Kidney capillary endothelial cell (primary cell): ENCODE measurements at places on chromosomes 16 and 17.

- DNase-seq, result no peak
Measured at GRCh38 chr16:239948-240277, 5.3 kb downstream of the FAM234A start.

DNA sequence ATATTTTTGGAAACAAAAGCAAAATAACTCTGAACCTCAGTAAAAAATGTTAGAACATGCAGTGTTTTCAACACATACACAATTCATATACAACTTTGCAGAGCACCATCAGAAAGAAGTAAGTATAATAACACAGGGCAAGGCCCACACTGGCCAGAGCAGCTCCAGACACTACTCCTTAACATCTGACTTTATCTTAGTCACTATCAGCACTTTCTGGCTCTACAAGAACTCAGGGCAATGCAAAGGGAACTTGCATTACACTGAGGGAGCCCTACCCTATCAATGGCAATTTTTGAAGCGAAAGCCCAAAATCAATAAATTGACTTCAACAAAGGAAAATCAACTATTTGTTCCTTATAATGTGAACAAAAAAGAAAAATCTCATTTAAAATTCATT lies 16.5 kb downstream of the RNF157 start:
- DNase-seq, result no peak

GRCh38 chr17:64357191-64357981 lies 33.3 kb downstream of the PECAM1 start:
- peak; percentile 79 for DNase-seq

- no peak for DNase-seq
Measured at GRCh38 chr17:72244956-72245355, 124.1 kb downstream of the SOX9 start.

DNA sequence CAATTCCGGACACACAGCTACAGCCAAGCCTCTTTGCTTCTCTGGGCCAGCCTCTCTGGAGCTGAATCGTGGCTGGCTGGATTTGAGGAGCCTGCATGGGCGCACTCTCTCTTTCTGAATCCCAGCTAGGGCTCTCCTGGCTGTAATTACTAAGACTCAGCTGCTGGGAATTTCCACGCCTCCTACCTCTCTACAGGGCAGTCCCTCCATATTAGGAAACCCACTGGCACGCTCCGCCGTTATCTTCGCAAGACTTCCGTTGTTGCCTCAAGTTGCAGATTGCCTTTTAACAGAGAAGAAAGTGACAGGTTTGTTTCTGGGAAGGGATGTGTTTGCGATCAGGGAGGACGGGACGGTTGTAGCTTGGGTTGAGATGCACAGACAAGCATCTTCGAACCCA lies 188.4 kb upstream of the NLRP1 start:
- DNase-seq, result no peak

DNA sequence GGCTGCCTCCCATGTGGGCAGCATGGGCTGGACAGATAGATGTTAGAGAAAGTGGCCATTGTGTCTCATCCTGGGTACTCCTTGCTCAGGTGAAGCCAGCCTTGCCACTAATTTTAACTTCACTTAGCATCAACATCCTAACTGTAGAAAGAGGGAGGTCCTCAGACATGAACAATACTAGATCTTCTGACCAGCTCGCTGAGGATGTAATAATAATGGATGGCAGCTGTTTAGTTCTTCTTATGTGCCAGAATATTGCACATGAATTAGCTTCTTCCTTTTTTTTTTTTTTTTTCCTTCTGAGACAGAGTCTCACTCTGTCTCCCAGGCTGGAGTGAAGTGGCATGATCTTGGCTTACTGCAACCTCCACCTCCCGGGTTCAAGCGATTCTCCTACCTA lies 232.4 kb downstream of the CCDC182 start:
- DNase-seq, result no peak

DNA sequence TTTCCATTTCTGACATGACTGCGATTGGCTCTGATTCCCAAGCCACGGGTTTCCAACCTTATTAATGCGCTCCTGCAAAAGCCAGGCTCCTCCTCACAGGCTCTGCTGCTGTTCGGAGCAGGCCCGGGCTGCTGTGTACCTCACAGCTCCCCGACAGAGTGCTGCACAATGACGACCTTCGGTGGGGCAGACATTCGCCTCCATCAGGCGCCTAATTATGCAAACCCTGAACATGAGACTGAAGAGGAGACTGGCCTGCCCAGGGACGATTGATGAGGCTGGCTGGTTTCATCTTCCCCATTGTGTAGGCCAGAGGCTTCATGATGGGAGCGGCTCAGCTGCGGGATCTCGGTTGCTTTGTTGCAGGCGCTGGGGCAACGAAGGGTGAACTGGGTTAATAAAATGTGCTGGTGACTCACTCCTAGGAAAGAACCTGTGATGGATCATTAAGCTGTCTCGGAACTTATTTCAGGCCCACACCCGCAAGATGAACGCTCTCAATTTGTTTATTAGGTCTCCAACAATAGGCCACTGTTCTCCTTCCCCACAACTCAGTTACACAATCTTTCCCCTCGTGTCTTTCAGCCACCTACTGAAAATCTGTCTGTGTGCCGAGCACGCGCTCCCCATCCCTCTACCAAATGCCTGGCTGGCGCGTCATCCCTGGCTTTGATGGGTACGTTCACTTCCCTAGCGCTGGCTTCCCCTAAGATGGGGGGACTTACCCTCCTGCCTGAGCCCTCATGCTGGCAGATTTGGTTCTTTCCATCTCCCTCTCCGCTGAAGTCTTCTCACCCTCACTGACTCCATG lies 27.2 kb upstream of the TOB1 start:
- DNase-seq, result no peak

DNA sequence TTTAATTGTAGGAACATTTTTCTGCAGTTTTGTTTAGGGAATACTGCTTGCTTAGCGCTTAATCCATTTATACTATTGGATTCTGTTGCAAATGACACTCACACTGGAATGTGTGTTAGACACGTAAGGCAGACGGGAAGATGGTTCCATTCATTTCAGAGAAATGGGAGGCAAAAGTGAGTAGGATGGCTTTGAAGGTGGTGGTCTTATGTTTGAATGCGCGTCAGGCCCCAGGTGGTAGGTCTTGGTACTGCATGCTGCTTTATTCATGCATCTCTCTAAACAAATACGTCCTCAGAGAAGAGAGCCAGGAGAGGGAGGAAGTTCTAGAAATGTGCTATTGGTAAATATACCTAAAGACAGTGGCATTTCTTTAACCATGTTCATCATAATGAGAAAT lies 997.6 kb upstream of the RBFOX1 start:
- no peak for DNase-seq

DNA sequence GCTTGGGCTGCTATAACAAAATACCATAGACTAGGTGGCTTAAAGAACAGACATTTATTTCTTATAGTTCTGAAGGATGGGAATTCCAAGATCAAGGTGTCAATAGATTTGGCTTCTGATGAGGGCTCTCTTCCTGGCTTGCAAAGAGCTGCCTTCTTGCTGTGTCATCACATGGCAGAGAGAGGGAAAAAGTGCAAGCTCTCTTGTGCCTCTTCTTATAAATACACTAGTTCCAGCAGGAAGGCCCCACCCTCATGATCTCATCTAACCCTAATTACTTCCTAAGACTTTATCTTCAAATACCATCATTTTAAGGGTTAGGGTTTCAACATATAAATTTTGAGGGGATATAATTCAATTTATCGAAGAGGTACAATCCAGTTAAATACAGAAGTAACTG lies 30.6 kb downstream of the ABCA9 start:
- DNase-seq, result no peak

DNA sequence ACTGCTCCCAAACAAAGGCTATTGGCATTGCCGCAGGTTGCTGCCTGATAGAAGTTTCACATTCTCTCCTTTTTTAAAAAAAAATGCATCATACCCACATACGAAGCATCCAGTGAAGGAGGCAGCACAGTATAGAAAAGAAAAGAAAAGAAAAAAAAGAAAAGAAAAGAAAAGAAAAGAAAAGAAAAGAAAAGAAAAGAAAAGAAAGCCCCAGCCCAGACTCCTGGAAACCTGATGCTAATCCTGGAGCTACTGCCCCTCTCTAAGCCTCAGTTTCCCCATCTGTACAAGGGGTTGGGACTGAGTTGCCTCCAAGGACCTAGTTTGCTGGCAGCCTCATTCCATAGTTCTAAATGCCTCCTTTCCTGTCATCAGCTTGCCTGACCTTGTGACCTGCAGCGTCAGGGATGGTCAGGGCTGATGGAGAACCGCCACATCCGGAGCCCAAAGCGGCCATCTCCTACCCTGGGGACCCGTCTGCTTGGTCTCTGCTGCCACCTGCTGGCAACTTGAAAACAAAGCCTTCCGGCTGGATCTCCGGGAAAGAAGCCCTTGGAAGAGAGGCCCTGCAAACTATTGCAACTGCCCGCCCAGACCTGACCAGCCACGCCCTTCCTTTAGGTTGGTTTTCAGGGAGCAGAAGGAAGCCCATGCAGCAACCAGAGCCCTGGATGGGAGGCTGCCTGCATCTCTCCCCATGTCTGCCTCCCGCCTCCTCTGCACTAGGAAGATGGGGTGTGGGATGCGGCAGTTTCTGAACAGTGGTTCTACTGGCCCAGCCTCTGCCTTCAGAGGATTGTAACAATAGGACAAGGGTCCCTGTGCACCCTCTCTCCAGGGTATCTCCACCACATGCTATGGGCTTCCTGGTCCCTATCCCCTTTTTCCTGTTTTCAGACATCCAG lies 13.0 kb downstream of the AIPL1 start:
- DNase-seq, result peak; percentile 72

DNA sequence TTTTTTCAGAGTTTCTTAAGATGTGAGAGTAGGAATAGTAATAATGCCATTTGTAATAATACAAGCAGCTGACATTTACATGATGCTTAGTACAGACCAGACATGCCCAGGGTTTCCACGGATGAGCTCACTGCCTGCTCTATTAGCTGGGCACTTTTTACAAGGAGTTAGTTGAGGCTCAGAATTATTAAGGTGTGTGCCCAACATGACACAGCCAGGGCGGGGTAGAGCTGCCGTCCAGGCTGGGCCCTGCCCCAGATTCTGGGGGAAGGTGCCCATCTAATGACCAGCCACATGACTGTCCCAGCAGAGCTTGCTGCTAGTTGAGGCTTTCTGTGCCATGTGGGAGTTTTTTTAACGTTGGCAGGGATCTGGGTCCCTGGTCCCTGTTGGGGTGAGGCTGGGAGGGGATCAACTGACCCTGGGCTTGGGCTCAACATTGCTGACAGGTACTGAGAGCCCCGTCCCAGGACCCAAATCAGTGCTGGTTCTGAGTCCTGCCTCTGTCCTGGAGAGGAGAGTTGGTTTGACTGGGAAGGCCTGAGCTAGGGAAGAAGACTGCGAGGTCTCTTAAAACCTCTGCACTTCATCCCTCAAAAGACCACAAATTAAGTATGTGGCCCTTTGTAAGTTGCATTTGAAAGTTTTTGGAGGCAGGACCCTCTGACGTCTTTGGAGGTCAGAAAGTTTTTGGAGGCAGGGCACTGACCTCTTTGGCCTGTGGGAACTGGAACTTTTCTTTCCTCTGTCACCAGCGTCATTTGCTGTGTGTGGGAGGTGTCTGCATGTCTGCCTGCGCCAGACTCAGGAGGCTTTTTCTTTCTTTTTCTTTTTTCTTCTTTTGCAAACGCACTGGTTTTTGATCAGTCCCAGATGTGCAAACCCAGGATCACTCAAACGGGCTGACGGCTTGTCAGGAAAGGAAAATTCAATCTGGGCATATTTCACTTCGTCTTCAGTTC lies 2.2 kb downstream of the CRISPLD2 start:
- no peak for DNase-seq

GRCh38 chr16:21959050-21959449 lies 5.9 kb downstream of the UQCRC2 start:
- DNase-seq, result no peak

- DNase-seq, result peak; percentile 71
Measured at GRCh38 chr17:82475458-82475857, 16.9 kb downstream of the NARF start.

DNA sequence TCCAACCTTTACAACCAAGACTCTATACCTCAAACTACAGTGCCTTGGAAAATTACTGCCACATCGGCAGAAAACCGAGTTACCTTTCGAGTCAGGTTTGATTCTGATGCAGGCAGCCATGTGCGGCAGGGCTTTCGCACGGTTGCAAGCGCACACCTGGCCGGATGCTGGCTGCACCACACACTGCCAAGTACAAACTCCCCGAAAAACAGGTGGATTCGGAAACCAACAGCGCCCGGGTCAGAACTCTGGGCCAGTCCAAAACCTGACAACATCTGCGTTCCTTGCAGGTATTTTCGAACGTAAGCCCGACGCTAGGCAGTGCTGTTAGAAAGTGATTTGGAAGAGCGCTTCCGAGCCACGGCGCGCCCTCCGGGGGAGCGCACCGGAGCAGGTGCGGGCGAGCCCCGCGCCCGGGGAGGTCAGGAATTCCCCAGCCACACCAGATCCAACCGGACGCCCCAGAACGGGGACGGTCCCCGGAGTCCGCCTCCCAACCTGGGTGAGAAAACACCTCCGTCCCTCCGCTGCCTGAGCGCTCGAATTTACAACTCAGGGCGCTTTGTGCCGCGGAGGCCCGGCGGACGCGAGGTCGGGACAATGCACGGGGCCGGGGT lies 1.2 kb downstream of the USP7 start:
- no peak for DNase-seq

GRCh38 chr16:79182616-79183015 lies 417.9 kb downstream of the MAF start:
- no peak for DNase-seq

DNA sequence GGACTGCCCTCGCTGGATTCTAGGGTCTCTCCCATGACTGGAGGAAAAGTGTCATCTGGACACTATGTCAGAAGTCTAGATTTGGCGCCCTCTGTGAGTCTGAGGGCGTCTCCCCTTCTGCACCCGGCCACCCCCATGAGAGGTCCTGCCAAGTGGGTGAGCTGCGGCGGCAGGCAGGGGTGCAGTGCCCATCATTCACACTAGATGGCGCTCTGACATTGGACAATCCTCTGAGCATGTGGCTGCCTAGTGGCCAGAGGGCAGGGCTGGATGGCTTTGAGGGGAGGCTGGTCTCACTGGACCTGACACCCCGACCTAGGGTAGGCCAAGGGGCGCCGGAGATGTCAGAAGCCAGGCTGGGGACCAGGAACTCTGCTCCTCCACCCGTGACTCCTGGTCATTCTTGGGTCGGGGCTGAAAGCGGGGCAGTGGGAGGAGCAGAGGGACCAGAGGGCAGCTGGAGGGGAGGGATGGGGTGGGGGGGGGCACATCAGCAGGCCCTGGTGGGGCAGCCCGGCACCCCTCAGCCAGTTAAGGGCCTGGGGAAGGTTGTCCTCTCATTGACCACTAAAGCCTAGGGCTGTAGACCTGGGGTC lies 28.0 kb downstream of the MRM1 start:
- peak; percentile 67 for DNase-seq

DNA sequence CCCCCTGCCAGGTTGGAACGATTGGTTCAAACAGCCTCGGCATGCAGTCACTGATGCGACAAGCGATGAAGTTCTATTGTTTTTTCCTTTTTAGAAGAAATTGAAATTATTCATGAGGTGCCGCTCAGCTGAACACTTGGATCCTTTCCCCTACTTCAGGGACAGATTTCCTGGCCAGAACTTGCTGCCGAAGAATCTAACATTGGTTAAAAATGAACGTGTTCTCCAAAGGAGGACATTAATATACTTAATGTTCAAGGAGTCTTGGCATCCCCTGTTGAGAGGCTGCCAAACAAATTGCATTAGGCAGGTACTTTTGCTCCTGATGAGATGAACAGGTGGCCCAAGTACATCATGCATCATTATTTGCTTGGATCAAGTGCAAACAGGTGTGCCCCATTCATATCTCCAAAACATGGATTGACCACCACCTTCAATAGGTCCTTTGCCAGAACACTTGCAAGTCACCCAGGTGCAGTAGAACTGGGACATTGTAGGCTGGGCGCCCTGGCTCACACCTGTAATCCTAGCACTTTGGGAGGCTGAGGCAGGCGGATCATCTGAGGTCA lies 437.2 kb downstream of the HAPSTR1 start:
- no peak for DNase-seq
